Natural killer cell (primary cell): ENCODE measurements at places on chromosomes 3 and 15. TPM values are rescaled to one million over a fixed set of nuclear protein-coding genes. Genes with fewer than 3 reads are reported as not detected.

- no peak overlapping the region for H3K27ac ChIP-seq
- no peak overlapping the region for H3K4me3 ChIP-seq
- H3K4me1 ChIP-seq: no peaks in the 10 kb centered on the region
These were observed 83.4 kb upstream of the NANOGP8 start for GRCh38 chr15:35168464-35168863.

Gene ACTC1
- not detected for total RNA-seq

DNA sequence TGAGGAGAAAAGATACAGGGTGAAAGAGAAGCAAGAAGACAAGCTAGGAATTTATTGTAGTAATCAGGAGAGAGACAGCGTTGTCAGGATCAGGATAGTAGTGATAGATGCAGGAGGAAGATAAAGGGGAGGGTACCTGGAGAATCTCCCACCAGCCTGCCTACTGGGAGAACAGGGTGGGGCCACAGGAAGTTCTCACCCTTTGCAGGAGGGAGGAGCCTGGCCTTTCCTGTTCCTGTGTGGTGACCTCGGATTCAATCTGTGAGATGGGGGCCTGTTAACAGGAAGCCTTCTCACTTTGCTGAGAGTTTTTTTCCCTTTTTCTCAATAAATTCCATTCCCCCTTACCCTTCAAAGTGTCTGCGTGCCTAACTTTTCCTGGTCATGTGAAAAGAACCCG lies 37.6 kb downstream of the GMPS start:
- no peaks in the 10 kb centered on the region for H3K27me3 ChIP-seq
- H3K4me1 ChIP-seq: peaks cover 5% of the 10 kb centered on the region
- peaks cover 41% of the 10 kb centered on the region for H3K36me3 ChIP-seq

- H3K36me3 ChIP-seq: peaks cover 2% of the 10 kb centered on the region
- H3K4me1 ChIP-seq: no peaks in the 10 kb centered on the region
- H3K27ac ChIP-seq: peak overlapping the region; percentile 59
- no peak for DNase-seq
- H3K27me3 ChIP-seq: no peaks in the 10 kb centered on the region
These were observed 87.9 kb downstream of the LPP start for GRCh38 chr3:188241883-188242282.

DNA sequence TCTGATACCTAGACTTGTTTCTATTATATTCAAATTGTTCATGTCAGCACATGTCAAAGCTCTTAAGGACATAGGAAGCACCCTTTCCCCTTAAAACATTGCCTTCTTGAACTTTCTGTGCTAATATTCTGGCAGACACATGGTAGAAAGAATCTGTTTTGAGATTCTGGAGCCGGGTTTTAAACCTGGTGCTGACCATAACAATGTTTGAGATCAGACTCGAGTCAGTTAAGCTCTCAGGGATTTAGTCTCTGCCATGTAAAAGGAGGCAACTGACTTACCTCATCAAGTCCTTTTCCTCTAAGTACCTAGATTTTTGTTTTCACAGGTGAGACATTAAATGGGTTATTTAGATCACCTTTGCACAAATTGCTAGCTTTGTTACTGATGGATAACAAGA lies 38.9 kb downstream of the RBMS3 start:
- H3K4me3 ChIP-seq: no peak overlapping the region
- DNase-seq: no peak
- no peaks in the 10 kb centered on the region for H3K36me3 ChIP-seq
- H3K27ac ChIP-seq: no peak overlapping the region
- no peaks in the 10 kb centered on the region for H3K27me3 ChIP-seq

Gene EOGT
- 11.6 TPM for total RNA-seq
